ENCODE measurements at places on chromosomes 16 and 17. TPM values are rescaled to one million over a fixed set of nuclear protein-coding genes. Genes with fewer than 3 reads are reported as not detected.

Gene KRT33A
- total RNA-seq, result not detected

Gene GPRC5C
- 1.1 TPM for total RNA-seq

Gene TBC1D3G
- not detected for total RNA-seq

Gene CAPNS2
- 1.7 TPM for total RNA-seq

Gene PPL
- total RNA-seq, result 46.3 TPM

Gene NPTX1
- total RNA-seq, result 37.2 TPM

Gene USP6
- total RNA-seq, result under 0.01 TPM

Gene CHD9NB
- 5.5 TPM for total RNA-seq

Gene CACNA1G
- 0.32 TPM for total RNA-seq

Gene ITGA2B
- 0.16 TPM for total RNA-seq

Gene MPRIP
- total RNA-seq, result 73.4 TPM

Measured in bronchial smooth muscle cell (primary cell).